Stimulated activated CD8-positive, alpha-beta memory T cell treated with anti-CD3 and anti-CD28 coated beads, Interleukin-7, amount 100 ng/mL, for 1 hour (primary cell): ENCODE measurements at places on chromosomes 4 and X.

DNA sequence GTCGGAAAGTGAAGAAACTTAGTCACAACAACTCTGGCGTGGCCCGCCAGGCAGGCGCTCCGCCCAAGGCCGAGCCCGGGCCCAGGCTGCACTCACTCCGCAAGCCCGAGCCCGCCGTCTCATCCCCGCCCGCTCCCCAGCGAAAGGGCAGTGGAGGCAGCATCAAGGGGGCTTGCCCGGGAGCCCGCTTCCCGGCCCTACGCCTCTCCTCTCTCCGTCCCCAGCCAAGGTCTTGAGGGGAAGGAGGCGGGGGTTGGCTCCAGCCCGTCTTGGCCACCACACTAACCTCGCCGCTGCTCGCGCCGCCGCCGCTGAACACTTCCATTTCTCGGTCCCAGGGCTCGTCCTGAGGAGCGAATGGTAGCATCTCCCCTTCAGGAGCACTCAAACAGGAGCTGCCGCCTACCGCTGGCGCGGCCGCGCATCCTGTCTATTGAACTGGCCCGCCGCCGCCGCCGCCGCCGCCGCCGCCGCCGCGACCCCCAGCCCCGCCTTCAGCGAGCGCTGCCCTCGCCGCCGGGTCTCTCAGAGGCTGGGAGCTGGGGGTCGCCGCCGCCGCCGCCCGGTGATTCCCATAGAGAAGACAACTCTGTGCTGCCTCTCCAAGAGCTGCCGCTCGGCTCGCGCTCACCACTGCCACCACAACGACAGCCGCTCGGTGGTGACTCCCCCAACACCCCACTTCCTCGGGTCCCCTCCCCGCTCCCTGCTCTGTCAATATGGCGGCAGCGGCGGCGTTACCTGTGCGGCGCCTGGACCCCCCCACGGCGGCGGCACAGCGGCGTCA lies at the start of gene RPS6KA6:
RPS6KA6 (minus strand) TSS at position 667 of the 787 bp plus-strand sequence; CDS start at position 367, 300 bp downstream.
- DNase-seq: no peak

DNA sequence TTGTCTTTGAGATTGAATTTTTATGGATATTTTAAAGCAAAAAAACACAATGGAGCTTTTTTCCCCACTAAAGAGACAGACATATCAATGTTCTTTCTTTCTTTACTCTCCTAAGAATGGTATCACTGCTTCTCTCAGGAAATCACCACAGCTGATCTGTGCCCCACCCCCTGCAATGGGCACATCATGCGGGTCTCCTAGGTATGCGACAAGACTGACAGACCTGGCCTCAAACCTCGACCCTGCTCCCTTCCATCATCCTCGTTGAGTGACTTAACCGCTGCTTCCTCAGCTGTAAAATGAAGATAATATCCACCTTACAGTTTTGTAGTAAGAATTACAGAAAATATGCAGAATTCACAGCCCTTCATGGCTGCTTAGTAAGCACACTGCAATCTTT lies 58.3 kb downstream of the LEF1 start:
- no peak for DNase-seq

DNA sequence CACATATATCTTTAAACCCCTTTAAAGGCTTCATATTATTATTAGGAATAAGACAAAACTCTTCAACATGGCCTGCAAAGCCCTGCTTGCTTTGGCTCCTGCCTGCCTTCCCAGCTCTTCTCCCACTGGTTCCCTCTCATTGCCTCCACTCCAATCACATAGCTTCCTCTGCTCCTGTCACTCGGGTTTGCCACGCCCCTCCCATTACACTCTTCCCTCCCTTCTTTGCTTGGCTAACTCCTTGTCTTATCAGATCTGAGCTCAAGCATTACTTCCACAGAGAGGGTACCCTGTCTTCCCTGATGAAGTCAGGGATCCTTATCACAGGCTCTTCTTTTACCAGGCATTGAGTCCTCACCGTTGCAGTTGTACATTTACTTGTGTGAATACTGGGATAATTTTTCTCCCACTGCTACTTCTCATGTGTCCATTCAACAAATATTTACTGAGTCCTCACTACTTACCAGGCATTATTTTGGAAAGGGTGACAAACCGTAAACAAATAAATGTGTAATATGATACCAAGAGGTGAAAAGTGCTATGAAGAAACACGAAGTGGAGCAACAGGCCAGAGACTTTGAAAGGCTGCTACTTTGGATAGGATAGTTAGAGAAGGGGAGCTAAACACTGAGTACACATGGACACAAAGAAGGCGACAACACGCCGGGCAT lies 3.2 kb upstream of the VGLL1 start:
- DNase-seq: no peak

DNA sequence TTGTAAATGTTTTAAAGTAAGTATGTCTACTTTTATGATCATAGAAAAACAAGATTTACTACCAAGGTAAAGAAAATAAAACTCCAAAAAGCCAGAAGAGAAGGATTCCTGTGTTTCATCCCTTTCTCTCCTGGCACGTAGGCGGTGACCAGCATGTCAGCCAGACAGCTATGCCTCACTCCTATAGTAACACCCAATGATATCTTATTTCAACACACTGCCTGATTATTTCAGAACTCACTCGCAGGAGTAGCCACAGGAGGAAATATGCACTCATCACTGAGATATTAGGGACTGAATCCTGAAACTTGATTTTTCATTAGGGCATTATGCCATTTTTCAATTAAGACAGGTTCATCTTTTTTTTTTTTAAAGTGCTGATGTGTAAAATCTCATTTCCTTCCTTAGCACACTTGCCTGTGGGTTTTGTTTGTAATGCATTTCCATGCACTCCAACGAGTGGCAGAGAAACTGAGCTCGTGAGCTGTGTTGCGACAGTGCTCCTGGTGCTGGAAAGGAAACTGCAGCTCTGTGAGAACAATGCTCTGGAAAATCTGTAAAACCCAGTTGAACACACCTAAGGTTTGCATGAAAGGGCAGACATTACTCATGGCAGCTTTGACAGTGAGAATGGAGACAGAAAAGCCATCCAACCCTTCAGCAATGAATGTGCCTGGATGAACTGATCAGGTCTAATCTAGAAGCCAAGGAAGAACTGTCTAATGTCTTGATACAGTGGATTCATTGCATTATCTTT lies 18.2 kb downstream of the RAI2 start:
- no peak for DNase-seq

- DNase-seq: no peak
Observed at GRCh38 chrX:17805120-17805519, 56.0 kb downstream of the RAI2 start.

GRCh38 chr4:6471307-6472007 lies 957 bp downstream of the PPP2R2C start:
- DNase-seq: no peak

- DNase-seq: no peak
Observed at GRCh38 chrX:64571011-64571410, 175.8 kb upstream of the MTMR8 start.

GRCh38 chr4:13920901-13921300 lies 293.4 kb upstream of the BOD1L1 start:
- no peak for DNase-seq

DNA sequence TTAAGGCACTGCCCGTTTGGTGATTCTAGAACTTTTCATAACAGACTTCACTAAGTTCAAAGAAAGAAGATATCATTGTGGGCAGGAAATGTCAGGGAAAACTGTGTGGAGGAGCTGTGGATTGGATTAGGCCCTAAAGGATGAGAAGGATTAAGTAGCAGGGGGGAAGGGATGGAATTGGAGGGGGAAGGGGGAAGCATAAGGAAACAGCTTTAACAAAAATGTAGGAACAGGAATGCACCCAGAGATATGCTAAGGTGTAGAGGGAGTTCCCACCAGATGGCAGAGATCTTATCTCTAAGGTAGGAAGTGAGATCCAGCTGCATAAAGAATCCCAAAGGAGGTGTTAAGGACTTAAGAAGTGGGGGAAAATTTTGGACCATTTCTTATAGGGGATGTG lies 114.5 kb downstream of the LARP7 start:
- DNase-seq: no peak

- no peak for DNase-seq
Observed at GRCh38 chr4:127162741-127163140, 470.0 kb upstream of the INTU start.

DNA sequence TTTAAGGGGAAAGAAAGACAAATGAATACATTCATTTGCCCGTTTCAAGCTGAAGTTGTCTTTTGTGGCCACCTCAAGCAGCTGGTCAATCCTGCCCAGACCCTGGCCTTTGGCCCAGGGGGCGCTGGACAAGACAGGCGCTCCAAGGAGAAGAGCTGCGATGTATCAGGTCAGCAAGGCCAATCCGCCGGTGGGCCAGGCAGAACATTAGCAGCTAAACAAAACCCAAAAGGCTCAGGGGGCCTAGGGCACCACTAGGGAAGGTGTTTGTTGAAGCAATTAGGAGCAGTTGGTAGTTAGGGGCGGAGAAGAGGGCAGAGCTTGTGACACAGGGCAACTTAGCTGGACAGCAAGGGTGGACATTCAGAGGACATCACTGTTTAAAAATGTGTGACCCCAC lies 60.8 kb upstream of the TMEM33 start:
- no peak for DNase-seq

DNA sequence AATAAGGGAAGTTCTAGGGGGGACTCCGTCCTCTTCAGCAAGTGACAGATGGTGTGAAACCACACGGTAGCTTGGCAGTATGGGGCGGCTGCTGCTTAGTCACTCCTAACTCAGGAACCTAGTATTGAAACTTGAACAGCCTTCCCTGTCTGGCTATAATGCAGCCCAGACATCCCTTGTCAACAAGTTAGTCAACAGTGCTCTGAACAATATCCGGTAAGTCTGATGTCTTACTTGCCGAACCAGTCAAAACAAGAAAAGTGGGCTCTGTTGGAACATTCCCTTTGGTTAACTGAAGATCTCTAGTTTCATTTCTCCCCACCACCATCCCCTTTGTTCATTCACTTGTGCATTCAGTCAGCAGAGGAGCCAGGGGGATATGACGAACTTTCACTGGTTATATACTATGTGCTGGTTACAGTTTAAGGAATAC lies 18.7 kb upstream of the CXCL13 start:
- DNase-seq: no peak

DNA sequence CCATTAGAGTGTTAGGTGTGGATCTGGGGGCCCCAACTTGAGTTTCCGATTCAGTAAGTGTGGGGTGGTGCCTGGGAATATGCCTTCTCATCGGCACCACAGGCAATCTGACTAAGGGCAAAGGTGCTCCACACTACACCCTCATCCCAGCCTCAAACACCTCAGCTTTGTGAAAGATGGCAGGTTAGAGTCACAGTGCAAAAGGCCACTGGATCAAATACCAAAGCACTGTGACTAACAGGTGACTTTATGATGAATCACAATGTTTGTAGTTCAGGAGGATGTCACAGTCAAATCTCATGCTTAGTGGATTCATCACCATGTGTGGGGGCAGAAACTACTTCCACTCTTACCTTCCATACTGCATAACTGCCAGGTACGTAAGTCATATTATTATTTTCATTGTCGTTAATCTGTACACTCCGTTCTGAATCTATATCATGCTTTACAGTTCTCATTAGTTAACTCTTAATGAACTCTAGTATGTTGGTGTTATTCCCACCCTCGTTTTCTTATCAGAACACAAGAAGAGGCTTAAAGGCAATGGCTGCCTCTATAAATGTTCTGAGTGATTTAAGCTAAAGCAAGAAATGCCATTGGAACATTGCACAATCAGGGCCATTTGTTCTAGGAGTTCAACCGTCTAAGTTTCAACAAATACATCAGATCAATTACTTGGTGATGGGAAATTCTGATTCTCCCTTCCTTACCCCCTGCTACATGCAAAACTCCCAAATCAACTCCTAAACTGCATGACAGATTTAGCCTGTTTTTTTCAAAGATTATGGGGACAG lies 50.2 kb downstream of the PRKG2 start:
- no peak for DNase-seq

DNA sequence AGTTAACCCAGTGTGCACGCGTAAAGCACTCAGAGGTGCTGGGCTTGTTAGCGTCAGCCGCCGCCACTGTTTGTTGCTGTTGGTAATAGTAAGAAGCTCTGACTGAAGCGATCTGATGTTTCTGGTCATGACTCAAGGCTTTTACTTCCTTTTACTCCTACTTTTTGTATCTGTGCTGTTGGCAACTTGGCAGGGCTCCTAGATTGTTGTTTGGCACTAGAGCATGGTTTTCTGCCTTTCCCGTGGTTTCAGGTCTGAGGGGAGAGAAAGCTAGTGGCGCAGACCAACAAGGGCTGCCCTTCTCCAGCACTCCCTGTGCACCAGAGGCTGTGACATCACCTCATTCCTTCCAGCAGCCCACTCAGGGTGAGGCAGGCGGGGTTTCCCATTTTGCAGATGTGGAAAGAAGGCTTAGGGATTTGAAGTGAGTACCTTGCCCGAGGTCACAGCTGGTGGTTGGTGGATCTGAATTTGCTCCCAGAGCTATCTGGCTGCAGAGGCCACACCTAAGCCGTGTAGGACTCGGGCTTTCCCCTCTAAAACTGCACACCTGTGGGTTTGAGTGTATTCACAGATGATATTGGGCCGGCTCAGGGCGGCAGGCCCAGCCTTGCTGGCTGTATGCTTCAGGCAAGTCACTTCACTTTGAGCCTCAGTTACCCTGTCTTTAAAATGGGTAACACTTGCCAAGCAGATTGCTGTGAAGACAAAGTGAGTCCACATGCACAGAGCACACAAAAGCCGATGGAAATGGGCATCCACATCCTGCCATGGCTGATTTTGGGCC lies 51.2 kb upstream of the TADA2B start:
- no peak for DNase-seq

- DNase-seq: no peak
Observed at GRCh38 chrX:18098763-18099162, 121.9 kb downstream of the BEND2 start.

- DNase-seq: no peak
Observed at GRCh38 chrX:72102126-72102525, 29.6 kb downstream of the RTL5 start.

- no peak for DNase-seq
Observed at GRCh38 chr4:114945616-114946015, 167.8 kb downstream of the NDST4 start.

- no peak for DNase-seq
Observed at GRCh38 chr4:108078024-108078733, 88.5 kb downstream of the HADH start.

GRCh38 chr4:101708293-101709039 lies 82.1 kb upstream of the BANK1 start:
- no peak for DNase-seq

DNA sequence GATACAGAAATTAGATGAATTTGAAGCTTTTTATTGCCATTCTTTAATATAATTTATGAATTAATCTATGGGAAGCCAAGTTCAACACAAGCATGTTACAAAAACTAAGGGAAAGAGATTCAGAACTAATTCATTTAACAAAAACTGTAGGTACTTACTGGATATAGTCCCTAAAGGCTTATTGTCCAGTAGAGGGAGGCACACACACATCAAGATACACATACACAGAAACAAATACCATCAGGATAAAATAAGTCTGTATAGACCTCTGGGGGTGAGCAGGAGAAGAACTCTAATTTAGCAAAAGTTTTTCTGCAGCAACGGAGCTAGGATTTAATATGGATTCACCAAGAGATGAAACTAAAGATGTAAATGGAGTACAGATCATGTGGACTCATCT lies 83.0 kb upstream of the IL13RA1 start:
- DNase-seq: no peak

GRCh38 chr4:111697176-111697942 lies 447.9 kb upstream of the FAM241A start:
- DNase-seq: no peak

- no peak for DNase-seq
Observed at GRCh38 chr4:56619160-56619559, 61.9 kb downstream of the HOPX start.

GRCh38 chr4:61785761-61786160 lies 585.6 kb downstream of the ADGRL3 start:
- DNase-seq: no peak

- no peak for DNase-seq
Observed at GRCh38 chrX:125132274-125132673, 187.4 kb upstream of the TEX13C start.
